Right lung (tissue), 10 donors: ENCODE measurements at places on chromosomes 12 and 14. TPM values are rescaled to one million over a fixed set of nuclear protein-coding genes. Genes with fewer than 3 reads are reported as not detected.

HNF1A gene
- 3.3 TPM for polyA plus RNA-seq

TAS2R9 gene
- not detected for polyA plus RNA-seq

KRT2 gene
- not detected for polyA plus RNA-seq

POTEM gene
- polyA plus RNA-seq = not detected

RDH12 gene
- polyA plus RNA-seq = 0.77 TPM

CHFR gene
- polyA plus RNA-seq = 24.1 TPM

TEX52 gene
- 4.4 TPM for polyA plus RNA-seq

OAS1 gene
- 4.3 TPM for polyA plus RNA-seq

TSHR gene
- polyA plus RNA-seq = 0.48 TPM

GPR84 gene
- polyA plus RNA-seq = 0.19 TPM

SMIM41 gene
- polyA plus RNA-seq = 3.4 TPM

DNA sequence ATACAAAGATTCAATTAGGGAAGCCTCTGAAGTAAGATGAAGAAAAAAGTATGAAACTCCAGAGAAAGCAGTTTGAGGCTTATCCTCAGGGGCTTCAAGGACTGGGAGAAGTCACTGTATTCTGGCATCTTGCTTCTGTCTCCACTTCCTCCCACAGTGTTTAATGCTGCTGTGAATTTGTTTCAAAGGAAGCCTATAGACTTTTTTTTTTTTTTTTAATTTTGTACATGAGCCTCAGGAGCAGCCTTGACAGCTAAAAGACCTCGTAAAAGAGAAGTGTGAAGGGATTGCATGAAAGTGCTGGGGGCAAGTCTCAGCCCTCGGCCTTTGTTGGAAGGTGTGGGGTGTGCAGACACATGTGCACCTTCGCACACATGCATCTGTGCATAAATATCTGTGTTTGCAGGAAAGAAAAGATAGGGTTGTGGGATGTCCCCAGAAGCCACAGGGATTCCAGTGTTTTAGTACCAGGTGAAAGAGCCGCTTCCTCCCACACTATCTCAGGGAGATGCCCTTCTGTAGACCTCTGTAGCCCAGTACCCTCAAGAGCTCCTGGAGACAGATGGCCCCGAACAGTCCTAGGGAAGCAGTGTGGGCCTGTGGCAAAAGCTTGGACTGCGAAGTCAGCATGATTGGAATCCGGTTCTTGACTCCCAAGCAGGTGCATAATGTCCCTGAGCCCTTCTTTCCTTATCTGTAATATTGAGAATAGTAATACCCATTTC is 193.5 kb upstream of the BCL2L14 start:
- no peak for DNase-seq

GRCh38 chr14:89866458-89866857 is 88.1 kb downstream of the EFCAB11 start:
- no peak for DNase-seq

DNA sequence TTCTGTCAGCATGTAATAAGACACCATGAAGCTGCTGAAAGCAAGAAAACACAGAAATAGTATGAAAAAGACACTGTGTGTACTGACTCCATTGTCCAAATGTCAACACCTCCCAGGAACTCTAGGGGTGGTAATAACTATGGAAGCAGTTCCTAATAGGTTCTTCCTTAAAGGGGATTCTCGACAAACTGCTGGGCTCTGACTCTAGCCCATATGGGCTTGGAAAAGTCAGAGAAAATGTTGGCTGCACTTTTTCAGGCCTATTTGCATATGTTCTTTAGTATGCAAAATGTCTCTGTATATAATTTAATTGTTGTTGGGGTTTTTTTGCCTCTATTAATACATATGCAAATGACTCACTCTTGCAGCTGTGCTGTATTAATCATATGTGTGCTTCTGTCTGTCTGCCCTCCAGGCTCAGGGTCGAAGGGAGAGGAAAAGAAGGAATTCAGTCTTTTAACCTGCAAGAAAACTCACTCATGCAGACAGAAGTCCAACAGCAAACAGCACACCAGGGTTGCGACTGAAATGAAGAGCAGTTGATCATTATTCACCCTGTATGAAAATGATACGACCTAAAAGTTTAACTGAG is 317.6 kb downstream of the SOX5 start:
- DNase-seq = no peak

DNA sequence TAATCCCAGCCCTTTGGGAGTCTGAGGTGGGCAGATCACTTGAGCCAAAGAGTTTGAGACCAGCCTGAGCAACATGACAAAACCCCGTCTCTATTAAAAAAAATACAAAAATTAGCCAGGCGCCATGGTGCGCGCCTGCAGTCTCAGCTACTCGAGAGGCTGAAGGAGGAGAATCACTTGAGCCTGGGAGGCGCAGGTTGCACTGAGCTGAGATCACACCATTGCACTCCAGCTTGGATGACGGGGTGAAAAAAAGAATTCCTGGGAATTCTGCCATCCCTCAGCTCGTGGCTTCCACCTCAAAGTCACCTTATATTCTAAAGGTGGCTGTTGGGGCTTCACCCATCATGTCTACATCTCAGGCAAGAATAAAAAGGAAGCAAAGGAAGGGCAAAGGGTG is 12.9 kb downstream of the BCL2L14 start:
- no peak for DNase-seq

- no peak for DNase-seq
Measured at GRCh38 chr12:101619858-101620761, 25.3 kb downstream of the MYBPC1 start.

DNA sequence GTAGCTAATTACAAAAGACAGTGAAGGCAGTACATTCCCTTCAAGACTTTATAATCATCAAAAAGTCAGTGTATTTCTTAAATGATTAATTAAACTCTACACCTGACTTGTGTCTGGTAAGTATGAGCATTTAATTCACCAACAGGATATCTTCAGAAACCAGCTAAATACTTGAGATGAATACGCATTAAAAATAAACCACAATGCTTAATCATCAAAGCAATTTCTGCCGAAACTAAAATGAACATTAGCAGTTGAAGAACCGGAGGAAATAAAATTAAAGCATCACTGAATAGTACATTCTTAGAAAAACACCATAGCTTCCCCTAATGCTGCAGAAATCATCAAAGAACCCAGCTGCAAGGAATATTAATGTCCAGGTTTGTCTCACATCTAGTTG is 32.7 kb downstream of the SLC25A21 start:
- no peak for DNase-seq

GRCh38 chr14:50954811-50955372 is 10.6 kb upstream of the PYGL start:
- no peak for DNase-seq

- DNase-seq = no peak
Measured at GRCh38 chr14:105888784-105889665, 362.6 kb downstream of the TMEM121 start.

GRCh38 chr12:109723311-109723881 is 9.8 kb downstream of the FAM222A start:
- no peak for DNase-seq

GRCh38 chr12:1858456-1858855 is 38.1 kb downstream of the LRTM2 start:
- no peak for DNase-seq

GRCh38 chr14:88476214-88476774 is 78.5 kb downstream of the PTPN21 start:
- no peak for DNase-seq

- no peak for DNase-seq
Measured at GRCh38 chr14:70811050-70811449, 1.7 kb upstream of the MAP3K9 start.

DNA sequence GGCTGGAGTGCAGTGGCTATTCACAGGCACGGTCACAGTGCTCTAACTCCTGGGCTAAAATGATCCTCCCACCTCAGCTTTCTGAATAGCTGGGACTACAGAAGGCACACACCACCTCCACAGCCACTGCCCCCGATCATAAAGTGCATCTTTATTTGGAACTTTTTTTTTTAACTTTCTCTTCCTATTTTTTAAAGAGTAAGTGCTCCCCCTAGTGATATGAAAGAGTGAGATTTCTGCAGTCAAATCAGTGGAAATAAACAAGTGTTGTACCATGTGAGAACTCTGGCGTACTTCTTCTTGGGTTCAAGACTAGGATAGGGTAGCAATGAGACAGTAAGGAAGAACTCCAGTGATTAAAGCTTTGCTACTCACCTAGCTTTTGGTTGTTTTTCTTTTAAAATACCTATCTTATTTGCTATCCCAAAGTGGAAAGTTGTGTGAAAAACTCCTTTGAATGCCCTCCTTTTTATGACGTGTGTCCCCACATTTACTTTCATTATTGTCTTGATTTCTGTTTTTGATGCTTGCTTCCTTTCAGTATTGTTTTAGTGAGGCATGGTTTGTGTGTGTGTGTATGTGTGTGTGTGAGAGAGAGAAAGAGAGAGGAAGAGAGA is 6.6 kb downstream of the PPP4R4 start:
- no peak for DNase-seq

- DNase-seq = no peak
Measured at GRCh38 chr12:123288751-123289346, 17.2 kb upstream of the CDK2AP1 start.

DNA sequence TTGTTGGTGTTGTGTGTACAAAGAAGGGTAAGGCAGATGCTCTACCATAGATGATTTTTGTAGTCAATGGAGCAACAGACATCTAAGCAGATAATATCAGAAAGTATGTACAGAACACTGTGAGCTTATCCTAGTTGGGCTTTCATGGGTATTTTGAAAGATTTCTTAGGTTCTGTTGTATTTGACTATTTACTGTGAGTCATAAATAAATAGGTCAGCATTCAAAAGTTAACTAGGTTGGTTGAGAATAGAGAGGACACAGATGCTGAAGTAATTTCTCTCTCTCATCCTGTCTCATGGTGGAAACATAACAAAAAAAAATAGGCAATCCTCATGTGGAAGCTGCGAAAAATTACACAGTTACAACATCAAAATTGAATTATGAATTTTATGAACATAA is 413.5 kb downstream of the CCDC91 start:
- no peak for DNase-seq

DNA sequence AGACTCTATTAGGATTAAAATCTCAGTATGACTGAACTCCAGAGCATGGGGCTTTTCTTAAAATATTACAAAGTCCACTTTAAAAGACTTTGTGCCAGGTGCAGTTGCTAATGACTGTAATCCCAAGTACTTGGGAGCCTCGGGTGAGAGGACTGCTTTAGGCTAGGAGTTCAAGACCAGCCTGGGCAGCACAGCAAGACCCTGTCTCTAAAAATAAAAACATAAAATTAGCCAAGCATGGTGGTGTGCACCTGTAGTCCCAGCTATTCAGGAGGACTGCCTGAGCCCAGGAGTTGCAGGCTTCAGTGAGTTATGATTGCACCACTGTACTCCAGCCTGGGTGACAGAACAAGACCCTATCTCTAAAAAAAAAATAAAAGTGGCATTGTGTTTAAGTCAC is 33.2 kb downstream of the ATF7 start:
- no peak for DNase-seq

DNA sequence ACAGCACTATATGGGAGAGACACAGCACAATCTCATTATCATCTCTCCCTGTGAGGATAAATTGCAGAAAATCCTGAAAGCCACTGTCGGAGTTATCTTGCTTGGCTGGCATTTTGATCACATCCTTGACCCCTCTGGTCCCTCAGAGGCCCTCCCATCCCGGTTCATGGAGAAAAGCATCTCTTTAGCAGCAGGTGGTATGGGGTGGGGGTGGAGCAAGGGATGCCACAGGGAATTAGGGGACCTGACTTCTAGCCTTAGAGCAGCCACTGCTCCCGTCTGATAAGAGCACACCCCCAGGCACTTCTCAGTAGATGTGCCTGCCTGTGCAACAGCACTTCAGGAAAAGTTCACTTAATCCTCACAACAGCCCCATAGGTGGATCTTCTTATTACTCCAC is 38.6 kb downstream of the GRIN2B start:
- DNase-seq = no peak

GRCh38 chr12:95088379-95088778 is 15.0 kb upstream of the NR2C1 start:
- no peak for DNase-seq

- peak; percentile 80 for DNase-seq
Measured at GRCh38 chr12:6341417-6342139, at the start of gene TNFRSF1A. TNFRSF1A (minus strand) TSS chr12:6342076; CDS start chr12:6341814, 262 bp downstream.

DNA sequence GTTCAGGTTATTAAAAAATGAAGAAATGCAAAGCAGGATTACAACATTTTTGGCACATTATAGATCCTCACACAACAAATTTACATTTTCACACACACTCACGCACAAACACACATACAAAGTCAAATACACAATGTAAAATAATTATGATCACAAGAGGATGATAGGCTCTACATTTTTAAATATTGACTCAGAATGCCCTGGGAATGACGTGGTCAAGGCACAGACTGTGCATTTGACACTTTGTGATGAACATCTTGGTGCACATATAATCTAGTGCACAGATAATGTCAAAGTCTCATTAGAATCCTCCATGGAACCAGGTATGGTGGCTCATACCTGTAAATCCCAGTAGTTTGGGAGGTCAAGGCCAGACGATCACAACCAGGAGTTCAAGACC is 49.4 kb downstream of the DPF3 start:
- DNase-seq = no peak

GRCh38 chr12:2044165-2044564 is 8.6 kb upstream of the CACNA1C start:
- no peak for DNase-seq

DNA sequence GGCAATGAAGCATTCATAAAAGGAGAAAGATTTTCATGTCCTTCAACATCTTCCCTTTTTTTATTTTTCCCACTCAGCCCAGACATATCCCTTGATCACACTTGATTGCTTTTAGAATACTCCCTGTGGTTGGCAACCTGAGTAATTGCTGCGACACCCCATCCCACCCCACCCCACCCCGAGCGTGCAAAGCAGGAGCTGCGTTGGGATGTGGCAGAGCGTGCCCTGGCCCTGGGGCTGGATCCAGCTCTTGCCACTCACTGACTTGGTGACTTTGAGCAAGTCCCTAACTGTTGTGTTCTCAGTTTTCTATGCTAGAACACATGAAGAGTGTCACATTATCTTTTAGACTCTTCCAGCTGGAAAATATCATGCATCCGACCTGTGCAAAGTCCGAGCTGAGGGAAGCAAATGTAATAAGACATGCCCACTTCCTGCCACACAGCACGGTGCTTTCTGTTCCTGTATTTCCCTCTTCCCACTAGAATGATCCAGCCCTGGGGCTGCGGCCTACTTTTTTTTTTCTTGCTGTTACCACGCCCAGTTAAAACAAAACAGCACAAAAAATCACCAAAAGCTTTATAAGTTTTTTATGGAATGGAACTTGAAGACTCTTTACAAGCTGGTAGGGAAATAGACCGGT is 4.0 kb downstream of the ASCL4 start:
- DNase-seq = no peak

DNA sequence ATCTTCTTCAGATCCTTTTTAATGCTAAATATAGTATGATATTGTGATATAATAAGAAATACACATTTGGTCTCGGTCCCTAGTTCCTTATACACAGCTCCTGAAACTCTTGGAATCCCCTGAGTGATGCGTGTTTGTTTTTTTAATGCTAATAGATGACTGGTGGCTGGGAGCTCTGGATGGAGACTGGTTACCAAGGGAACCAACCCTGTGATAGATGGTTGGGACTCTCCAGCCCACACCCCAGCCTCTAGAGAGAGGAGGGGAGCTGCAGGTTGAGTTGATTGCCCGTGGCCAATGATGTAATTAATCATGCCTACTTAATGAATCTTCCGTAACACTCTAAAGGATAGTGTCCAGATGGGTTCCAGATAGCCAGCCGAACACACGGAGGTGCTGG is 140.6 kb downstream of the FBXL14 start:
- DNase-seq = no peak

- no peak for DNase-seq
Measured at GRCh38 chr14:32823706-32824105, 115.0 kb upstream of the NPAS3 start.

- no peak for DNase-seq
Measured at GRCh38 chr14:23670481-23670880, 34.3 kb downstream of the DHRS2 start.

- no peak for DNase-seq
Measured at GRCh38 chr14:92352158-92352985, 29.4 kb downstream of the SLC24A4 start.

GRCh38 chr12:116346222-116346621 is 68.7 kb upstream of the MED13L start:
- DNase-seq = no peak
